ENCODE measurements at places on chromosomes 1 and 21.

DNA sequence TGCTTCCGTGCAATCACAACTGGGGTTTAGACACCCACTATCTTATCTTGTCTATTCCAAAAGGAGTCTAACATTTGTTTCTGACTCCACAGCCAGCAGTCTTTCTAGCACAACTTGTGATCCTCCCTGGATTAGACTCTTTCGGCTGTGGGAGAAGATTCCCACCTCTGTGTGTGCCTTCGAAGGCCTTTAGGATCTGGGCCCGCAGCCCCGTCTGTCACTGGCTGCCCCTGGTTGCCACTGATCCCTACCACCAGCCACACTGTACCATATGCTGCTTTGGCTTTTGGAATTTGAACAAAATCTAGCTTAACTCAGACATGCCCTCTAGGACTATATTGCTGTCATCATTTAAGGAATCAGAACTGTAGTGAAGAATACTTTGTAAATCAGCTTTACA, 18.0 kb downstream of the NTPCR start:
- DNase-seq, result no peak

- no peak for DNase-seq
Measured at GRCh38 chr1:125080077-125080476, 3895.3 kb downstream of the SRGAP2C start.

GRCh38 chr1:20191266-20191825, 5.0 kb upstream of the PLA2G2C start:
- no peak for DNase-seq

DNA sequence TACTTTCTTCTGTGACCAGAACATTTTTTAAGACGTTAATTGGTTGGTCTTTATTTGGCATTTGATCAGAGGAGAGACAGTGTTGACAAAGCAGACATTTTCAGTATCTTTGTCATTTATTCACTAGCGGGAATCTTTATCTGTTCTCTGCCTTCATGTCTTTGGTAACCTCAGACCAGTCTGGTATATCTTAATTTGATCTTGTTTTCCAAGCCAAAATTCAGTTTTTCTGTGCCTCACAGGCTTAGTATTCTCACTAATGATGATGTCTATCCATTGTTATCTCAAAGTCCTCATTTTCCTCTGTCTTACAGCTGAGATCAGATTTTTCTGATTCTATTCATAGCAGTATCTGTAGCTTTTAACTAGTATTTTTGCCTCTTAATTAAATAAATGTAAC, 158.7 kb downstream of the GPR52 start:
- no peak for DNase-seq

DNA sequence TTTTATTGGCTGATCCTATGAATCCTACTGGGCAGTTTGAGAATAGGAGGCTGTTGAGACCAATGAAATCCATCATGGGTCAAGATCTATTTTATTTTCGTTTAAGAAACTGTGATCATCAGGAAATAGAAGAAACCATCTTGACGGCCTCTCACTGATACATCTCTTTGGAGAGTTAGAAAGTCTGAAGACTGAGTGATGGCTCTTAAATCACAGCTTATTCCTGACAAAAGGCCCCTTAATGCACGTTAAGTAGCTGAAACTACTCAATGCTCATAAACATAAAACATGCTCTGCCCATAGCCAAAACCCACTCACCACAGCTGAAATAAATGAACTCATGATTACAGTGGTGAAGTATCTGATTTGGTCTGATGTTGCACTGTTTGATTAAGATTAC, 784.5 kb upstream of the NEGR1 start:
- no peak for DNase-seq

- no peak for DNase-seq
Measured at GRCh38 chr1:33378976-33379375, 51.9 kb downstream of the PHC2 start.

DNA sequence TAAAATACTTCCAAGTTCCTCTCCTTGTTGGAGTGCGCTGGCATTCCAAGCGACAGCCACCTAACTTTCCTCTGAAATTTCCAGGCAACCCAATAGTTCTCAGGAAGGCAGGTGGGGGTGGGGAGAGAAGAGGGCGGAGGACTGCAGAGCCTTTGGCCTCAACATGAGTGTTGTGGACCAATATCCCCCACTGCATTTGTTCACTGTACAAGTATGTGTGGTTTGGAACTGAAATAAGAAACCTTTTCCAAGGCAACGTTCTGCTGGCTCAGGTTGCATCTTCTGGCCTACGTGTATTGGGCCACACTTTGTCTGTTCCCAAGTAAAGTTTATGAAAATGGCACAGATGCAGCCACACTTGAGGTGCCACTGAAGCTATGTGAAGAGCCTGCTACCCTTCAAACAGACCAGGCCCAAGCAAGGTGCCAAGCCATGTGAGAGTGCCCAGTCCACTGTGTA, 153.4 kb downstream of the DHRS3 start:
- no peak for DNase-seq

GRCh38 chr1:201155354-201155753, 1.1 kb upstream of the TMEM9 start:
- DNase-seq, result no peak

- DNase-seq, result no peak
Measured at GRCh38 chr1:230509281-230509977, 83.3 kb upstream of the PGBD5 start.

DNA sequence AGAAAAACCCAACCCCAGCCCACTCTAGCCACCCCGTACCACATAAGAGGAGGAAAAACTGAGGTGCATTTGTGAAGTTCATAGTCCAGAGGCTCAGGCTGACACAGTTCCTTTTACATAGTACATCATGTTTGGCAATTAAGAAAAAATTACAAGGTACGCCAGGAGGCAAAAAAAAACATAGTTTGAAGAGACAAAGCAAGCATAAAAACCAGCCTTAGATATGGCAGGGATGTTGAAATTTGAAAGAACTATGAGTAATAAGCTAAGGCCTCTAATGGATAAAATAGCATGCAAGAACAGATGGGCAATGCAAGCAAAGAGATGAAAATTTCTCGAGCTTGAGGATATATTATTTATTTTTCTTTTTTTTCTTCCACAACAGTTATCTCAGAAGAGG, 31.9 kb downstream of the MIXL1 start:
- no peak for DNase-seq

GRCh38 chr1:4380564-4381168, 273.7 kb upstream of the AJAP1 start:
- DNase-seq, result no peak

GRCh38 chr1:22342734-22343191, 108.9 kb upstream of the ZBTB40 start:
- DNase-seq, result no peak

- no peak for DNase-seq
Measured at GRCh38 chr1:26938004-26938658, 16.6 kb downstream of the NUDC start.

DNA sequence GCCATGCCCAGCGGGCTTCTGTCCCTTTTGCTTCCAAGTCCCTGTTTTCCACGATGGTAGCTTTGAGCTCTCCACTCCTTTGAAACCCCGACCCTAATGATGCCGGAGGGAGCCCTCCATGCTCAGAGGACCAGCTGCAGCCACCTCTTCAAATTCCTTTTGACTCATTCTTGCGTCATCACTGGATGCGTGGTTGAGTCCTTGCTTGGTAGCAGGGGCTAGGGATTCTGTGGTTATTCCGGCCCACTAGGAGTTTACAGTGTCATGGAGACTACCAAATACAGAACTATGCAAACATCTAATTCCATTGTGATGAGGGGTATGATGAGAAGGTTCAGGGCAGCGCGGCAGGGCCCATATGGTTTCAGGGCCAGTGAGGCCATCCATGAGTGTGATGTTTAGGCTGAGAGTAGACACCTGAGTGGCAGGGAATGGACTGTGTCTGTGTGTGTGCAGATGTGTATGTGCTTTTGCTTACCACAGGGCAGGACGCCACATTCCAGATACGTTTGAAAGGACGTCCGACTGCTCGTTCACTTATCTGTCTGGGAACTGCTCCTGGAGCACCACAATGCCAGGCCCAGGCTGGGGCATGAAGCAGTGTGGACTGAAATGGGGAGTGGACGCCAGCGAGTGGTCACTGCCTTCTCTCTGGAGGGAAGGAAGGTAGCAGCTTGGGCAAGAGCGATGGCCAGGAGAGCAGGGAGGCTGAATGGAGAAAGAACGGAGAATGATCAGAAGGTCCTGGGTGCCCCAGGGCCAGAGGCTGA, 30.4 kb upstream of the ZBTB21 start:
- no peak for DNase-seq

DNA sequence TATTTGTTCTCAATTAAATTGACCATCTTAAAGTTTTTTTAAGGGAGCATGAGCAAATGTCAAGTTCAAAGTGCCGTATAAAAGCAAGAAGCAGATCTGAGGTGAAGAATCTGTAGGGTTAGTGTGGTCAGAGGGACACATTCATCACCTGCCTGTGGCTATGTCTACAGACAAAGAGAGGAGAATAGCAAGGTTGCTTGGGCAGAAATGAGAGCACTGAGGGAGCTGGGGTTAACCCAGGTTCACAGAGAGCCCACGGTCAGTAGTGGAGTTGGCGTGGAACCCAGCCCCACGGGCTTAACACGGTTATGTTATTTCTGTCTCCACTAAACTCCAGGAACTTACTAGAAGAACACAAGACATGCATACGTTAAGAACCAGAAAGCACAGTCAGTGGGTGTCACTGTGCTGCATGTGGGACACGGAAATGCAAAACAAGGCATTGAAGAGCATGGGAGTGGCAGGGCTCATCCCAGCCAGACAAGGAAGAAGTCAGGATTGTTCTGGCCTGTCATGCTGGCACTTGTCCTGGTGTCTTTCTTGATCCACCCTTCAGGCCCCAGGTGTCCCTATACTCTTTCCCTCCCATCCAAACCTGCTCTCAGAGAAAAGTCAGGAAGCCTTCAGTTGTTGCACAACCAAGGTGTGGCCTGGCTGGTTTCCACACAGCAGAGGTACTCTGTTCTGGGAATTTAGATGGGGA, 95.5 kb upstream of the IVNS1ABP start:
- DNase-seq, result peak; percentile 66

- no peak for DNase-seq
Measured at GRCh38 chr1:86648255-86648654, 56.1 kb upstream of the SH3GLB1 start.

DNA sequence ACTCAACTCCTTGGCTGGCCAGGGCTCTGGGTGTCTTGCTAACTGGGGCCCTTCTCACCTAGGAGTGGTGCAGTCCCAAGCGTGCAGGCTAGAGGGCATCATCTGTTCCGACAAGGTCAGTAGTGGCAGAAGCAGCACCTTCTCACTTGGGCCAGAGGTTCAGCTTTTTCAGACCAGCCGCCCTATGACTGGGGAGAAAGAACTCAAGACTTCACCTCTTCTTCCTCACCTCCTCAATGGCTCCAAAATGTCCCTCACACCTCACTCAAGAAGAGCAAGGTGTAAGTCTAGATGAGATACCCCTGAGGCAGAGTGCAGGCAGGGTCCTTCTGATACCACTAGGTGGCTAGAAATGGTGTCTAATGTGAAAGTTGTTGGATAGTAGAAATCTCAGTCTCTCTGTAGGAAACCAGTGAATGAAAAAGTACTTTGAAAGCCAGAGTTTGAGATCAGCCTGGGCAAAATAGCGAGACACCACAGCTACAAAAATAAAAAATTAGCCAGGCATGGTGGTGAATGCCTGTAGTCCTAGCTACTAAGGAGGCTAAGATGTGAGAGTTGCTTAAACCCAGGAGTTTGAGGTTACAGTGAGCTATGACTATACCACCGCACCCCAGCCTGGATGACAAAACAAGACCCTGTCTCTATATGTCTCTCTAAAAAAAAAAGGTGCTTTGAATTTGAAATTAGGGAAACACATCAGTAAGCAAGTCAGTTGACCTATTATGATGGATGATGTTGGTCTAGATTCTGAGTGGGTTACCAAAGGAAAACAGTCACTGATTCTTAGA, 8.6 kb upstream of the IL20 start:
- no peak for DNase-seq

DNA sequence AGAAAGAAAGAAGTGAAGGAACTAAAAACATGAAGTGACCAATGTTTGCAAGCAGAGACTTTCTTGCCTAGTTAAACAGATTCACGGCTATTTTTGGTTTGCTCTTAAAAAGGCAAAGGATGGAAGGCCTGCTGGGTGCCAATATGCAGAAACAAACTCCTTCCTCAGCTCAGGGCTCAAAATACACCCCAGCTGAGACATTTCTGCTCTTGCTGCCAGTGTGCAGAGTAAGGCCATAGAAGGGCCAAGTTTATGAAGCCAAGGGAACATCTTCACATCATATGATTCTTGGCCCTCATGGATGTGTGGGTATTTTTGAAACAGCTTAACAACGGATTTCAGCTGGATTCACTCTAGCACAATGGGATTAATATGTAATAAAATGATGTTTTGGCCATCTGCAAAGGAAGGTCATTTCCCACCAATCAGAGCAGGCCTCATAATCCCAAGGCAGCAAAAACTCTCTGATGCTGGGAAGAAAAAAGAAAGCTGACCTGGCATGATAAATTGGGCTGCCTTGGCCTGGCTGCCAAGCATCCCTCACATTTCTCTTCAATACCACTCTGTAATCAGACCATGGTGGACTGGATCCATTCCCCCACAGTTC, 70.7 kb downstream of the CAPZB start:
- no peak for DNase-seq

GRCh38 chr1:92411511-92411910, 75.2 kb downstream of the GFI1 start:
- peak; percentile 55 for DNase-seq

GRCh38 chr21:42315296-42315891, at the start of gene TFF3:
TFF3 (minus strand) TSS chr21:42315409; CDS start chr21:42315374, 35 bp downstream.
- peak; percentile 85 for DNase-seq

Measured in colonic mucosa (tissue), 4 donors.